ENCODE measurements at places on chromosomes 6 and 20. TPM values are rescaled to one million over a fixed set of nuclear protein-coding genes. Genes with fewer than 3 reads are reported as not detected.

RAD21L1 gene
- total RNA-seq: not detected

TTI1 gene
- 40.3 TPM for total RNA-seq

TSPO2 gene
- total RNA-seq: not detected

- no peak for DNase-seq
Measured at GRCh38 chr6:166145751-166146150, 21.9 kb downstream of the TBXT start.

DNA sequence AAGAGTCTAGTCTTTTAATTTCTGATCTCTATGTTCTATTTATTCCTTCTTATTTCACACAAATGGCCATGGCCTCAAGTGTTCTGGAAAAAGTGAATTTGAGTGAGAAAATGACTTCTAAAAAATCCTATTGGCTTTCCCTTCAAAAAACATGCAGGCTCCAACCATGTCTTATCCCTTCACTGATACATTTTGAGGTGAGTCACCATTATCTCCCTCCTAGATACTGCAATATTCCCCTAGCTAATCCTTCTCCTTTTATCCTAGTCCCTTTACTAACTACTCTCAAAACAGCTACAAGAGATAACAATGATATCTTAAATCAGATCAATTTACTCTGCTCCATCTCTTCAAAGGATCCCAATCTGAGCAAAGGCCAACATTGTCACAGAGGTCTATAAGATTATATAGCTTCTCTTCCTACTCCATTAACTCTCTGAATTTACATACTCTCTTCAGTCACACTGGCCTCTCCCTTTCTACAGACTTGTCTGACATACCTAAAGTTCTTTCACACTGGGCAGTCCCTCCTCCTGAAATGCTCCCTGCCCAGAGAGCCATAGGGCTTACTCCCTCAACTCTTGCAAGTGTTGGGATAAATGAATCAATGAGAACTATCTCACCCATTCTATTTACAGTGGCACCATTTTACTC lies 129.2 kb downstream of the TENT5A start:
- no peak for DNase-seq

- DNase-seq: peak; percentile 37
Measured at GRCh38 chr6:114747995-114748625, 405.3 kb upstream of the HS3ST5 start.

DNA sequence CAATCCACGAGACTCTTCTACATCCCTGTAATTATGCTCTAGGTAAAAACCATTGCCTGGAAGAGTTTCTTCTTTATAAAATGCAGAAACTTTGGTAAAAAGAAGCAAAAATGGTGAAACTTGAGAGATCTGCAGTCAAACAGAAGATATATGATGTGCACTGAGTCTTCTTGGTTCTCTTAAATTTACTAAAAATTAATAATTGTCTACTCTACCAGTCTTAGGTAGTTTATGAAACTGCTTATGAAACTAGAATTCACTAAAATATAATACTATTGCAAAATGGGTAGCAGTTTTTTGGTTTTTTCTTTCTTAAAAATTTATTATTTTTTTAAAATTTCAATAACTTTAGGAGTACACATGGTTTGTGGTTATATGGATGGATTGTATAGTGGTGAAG lies 519.1 kb upstream of the SOX4 start:
- DNase-seq: no peak

DNA sequence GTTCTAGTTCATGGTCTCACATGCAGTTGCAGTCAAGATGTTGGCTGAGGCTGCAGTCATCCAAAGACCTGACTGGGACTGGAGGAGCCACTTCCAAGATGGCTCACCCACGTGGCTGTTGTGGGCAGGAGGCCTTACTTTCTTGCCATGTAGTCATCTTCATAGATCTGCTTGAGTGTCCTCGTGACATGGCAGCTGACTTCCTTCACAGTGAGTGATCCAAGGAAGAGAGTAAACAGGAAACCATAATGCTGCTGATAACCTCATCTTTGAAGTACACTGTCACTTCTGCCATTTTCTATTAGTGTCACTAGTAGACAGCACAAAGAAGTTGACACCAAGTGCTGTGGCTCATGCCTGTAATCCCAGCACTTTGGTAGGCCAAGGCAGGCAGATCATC lies 40.1 kb upstream of the AKIRIN2 start:
- DNase-seq: peak; percentile 12

DNA sequence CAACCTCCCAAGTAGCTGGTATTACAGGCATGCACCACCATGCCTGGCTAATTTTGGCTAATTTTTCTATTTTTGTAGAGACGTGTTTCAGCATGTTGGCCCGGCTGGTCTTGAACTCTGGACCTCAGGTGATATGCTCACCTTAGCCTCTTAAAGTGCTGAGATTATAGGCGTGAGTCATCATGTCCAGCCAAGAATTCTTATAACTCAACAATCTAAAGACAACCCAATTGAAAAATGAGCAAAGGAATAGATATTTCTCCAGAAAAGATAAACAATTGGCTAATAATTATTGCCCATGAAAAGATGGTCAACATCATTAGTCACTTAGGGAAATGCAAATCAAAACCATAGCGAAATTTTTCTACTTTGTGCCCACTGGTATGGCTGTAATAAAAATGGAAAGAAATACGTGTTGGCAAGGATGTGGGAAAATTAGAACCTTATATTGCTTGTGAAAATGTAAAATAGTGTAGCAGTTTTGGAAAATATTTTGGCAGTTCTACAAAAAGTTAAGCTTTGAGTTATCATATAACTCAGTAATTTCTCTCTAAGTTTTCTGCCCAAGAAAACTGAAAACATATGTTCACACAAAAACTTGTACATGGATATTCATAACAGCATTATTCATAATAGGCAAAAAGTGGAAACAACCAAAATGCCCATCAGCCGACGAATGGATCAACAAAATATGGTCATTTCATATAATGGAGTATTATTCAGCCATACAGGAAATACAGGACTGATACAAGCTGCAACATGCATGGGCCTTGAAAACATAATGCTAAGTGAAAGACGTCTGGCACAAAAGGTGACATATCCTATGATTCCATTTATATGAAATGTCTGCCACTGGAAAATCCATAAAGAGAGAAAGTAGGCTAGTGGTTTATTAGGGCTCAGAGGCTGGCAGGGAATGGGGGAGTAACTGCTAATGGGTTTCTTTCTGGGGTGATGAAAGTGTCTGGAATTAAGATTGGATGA lies 87.8 kb downstream of the UTRN start:
- DNase-seq: no peak

DNA sequence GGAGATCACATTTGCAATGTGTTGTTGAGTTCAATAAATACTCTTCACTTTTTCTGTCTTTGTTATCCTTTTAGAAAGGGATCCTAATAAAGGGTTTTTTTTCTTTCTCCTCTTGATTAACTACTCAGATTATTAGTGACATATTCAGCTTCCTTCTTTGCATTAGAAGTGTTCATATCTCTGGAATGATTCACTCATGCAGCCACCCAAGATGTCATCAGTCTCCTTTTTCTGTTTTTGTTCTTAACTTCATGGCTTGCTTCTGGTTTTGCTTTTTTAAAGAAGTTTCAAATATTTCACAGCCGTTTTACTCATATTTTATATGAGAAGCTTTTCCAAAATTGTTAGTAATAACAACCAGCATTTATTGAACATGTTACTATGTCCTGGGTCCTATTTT lies 187.6 kb downstream of the TMEM242 start:
- DNase-seq: no peak

DNA sequence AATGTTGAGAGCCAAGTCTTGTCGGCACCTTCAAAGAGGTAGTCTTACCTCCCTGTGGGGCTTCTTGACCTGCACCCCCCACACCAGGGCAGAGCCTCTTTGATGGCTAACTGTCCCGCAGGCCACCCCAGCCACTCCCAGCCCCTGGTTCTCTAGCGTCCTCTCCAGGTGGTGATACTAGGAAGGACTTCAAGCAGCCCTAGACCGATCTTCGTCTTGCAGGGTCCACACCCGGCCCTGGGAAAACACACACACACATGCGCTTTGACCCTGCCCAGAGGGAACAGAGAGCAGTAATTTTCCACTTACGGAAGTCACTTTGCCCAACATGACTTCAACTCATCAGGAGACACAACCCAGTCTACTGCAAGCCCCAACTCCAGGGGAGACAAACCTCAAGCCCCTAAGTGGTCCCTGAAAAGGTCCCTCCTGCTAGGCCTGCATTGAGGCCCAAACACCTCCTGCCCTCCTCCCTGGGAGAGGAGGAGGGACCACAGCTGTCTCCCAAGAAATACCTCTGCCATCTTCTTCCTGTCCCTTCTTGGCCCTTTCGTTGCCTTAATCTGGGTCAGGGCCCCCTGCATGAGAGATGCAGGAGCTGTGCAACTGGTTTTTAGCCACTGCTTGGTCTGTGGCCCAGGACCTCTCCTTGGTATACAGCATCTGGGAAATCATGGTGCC lies 2.9 kb upstream of the BPIFB1 start:
- no peak for DNase-seq

DNA sequence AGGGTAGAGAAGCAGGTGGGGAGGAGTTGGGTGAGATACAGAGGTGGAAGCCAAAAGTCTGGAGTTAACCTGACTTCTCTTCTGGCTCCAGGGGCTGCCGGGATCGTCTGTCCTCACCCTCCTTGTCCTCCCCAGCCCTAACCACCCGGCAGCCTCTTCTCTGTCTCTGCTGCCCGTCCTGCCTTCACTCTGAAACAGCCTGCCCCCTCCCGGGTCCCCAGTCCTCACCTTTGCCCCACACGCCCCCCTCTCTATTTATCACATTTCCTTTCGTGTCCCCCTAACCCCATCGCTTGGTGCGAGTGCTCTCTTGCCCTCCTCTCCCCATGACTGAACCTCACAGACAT lies 5.7 kb downstream of the RING1 start:
- DNase-seq: no peak
